ENCODE measurements at places on chromosomes 5 and 9.

GRCh38 chr5:146751781-146752401 is 126.7 kb downstream of the PPP2R2B start:
- no peak for DNase-seq

DNA sequence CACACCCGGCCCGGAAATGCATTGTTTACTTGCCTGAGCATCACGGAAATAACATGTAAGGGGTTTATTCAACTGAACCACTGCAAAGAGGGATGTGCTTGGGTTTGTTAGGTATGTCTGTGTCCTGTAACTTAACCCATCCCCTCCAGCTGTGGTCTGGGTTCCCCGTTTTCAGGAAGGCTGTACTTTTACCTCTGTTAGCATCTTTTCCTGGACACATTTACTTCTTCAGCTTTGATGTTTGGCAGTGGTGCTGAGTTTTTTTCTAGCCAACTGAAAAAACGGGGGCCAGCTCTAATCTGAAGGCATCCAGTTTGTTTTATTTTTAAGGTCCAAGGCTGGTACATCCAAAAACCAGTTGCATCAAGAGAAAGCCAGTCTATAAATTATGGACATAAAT is 561.8 kb downstream of the BNC2 start:
- no peak for DNase-seq

- DNase-seq = no peak
These were observed 86.9 kb downstream of the FRMD3 start for GRCh38 chr9:83451308-83451707.

GRCh38 chr5:126544087-126544740 is 50.8 kb downstream of the ALDH7A1 start:
- DNase-seq = no peak

DNA sequence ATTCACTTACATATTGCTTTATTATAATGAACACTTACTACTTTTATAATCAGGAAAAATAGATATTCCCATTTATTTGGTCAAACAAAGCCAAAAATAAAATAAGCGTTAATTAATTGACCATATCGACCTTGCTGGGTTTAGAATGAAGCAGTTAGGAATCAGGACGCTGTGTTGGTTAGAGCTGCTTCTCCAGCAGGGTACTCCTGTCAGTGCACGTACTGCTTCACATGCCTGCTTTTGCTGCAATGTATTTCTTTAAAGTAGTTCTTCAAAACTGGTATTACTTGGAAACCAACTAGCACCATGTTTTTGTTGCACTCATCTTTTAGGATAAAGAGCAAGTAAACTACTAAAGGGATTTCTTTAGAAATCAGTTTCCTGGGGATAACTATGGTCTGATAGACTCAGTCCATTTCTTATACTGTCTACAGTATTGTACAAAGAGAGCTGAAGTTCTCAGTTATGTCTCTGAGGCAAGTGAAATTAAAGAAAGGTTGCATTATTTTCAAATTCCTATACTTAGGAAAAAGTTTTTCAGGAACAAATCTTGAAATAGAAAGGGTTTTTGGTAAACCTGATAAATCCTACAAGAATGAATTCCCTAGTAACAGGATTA is 6.8 kb upstream of the TRMO start:
- no peak for DNase-seq
